M059J (cell line): ENCODE measurements at places on chromosomes 2 and 18.

- no peak for DNase-seq
Observed at GRCh38 chr2:13522917-13523821, 806.4 kb downstream of the TRIB2 start.

DNA sequence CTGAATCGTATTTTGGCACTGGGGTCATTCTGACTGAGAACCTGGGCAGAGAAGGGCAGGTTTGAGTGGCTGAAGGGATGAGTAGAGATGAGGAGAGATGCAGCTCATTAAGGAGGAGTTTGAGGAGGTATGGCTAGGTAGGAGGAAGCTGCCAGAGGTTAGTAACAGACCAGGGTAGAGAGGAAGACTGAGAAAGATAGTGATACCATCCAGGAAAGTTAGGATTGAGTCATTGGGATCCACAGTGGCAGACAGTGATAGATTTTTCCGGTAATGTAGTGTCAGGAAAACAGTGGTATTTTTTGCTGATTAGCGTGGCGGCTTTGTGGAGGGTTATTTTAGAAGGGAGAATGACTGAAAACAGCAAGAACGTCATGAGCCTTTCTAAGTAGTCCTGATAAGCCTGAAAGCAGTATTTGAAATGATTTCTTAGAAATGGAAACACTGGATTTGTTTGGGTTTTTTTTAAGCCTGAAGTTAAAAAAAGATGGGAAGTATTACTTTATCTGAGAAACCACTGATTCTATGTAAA lies 65.6 kb upstream of the STON1 start:
- no peak for DNase-seq

DNA sequence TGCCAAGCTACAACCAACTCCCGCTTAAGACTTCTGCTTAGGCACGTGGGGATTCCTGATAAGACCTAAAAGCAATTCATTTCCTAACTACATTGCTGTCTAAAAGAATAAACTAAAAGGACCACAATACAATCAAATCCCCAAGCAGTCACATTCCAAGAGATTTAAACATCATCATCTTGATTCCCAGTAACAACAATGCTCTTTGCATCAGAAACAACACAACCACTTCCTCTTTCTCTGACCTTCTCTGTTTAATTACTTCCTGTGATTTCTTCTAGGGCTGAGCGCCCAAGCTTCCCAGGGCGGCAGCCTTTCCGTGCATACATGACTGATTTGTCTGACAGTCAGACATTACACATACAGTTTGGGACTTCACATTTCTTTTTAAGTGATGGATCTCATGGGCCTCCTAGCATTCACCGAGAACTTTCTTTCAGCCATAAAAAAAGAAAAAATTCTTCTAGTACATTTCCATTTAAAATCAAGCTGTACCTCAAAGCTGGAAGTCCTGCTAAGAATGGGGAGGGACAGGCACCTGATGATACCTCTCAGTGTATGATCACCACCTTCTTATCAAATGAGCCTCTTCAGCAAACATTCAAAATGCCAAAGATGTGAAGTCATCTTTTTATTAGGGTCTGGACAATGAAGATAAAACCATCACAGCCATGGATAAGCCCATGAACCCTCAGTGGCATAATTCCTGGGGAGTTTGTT lies 11.5 kb downstream of the SPRED2 start:
- DNase-seq = peak; percentile 81

DNA sequence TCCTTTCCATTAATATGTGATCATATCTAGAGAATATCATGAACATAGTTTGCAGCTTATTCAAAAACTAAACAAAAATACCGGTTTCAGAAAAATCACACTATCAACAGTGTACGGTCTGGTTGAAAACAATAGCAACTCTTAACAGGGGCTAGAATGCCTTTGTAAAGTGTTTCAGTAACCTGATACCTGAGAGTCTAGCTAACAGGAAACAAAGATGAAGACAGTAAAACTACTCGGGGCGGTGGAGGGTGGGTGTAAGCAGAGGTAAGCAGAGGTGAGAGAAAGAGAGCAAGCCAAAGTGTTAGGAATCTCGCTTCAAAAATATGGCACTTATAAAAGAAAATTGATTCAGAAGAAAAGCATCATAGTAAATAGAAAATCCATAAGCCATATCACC lies 109.0 kb upstream of the RGPD4 start:
- no peak for DNase-seq
